ENCODE measurements at places on chromosomes 16 and 17.
A peak's percentile ranks its signal among the peaks of the same experiment; 100 is the strongest.

GRCh38 chr17:57317079-57317478, 60.8 kb downstream of the MSI2 start:
- no peak for DNase-seq

DNA sequence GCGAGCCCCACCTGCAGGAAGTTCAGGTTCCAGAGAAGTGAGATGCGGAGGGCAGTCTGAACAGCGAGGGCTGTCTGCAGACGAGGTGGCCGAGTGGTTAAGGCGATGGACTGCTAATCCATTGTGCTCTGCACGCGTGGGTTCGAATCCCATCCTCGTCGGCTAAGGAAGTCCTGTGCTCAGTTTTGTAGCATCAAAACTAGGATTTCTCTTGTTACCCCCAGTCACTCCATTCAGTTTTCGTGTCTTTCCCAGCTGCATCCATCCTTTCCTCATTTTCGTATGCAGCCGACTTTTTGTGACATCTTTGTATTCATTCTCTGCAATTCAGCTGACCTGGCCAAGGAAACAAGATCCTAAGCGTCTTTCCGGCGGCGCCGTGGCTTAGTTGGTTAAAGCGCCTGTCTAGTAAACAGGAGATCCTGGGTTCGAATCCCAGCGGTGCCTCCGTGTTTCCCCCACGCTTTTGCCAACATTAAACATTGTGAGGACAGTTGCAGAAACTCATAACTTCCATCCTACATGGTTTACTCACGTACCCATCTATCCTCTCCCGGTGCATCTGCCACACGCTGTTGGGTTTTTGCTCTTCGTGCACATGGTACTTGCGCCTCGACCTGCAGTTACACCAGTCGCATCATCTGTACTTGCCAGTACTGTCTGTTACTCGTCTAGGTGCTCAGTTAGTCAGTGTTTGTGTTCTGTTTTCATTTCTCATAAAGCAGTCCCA, 3.0 kb downstream of the BORCS6 start:
- peak; percentile 62 for DNase-seq

- DNase-seq = peak; percentile 98
Measured at GRCh38 chr16:48197294-48197693, 41.5 kb upstream of the ABCC12 start.

GRCh38 chr17:31148205-31148604, 53.4 kb downstream of the NF1 start:
- DNase-seq = no peak

- DNase-seq = no peak
Measured at GRCh38 chr17:81171941-81172340, 5.9 kb upstream of the AATK start.

DNA sequence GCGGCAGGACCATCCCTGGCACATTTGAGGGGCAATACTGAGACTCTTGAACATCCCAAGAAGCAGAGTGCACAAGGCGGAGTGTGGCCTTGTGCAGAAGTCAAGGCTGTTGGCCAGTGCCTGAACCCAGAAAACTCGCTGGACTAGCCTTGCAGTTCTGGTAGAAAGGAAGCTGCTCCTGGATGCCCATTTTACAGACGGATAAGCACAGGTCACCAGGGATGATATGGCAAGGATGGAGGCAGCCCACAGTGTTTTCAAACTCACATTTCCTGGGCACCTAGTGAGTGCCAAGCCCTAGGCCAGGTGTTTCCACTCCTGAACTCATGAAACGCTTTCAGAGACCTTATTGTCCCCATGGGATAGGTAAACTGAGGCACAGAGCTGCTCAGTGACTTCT, 1.7 kb upstream of the MAP2K3 start:
- no peak for DNase-seq

GRCh38 chr17:79970576-79971068, 65.0 kb downstream of the TBC1D16 start:
- peak; percentile 81 for DNase-seq

GRCh38 chr16:81070979-81071378, 6.1 kb downstream of the C16orf46 start:
- DNase-seq = no peak

- DNase-seq = no peak
Measured at GRCh38 chr16:15606518-15607220, 36.3 kb downstream of the MARF1 start.

- DNase-seq = no peak
Measured at GRCh38 chr17:38711792-38712571, 6.9 kb downstream of the MLLT6 start.

GRCh38 chr17:75639327-75639726, 6.1 kb downstream of the SMIM5 start:
- DNase-seq = no peak

GRCh38 chr17:77662833-77663232, 295.7 kb upstream of the TNRC6C start:
- no peak for DNase-seq

DNA sequence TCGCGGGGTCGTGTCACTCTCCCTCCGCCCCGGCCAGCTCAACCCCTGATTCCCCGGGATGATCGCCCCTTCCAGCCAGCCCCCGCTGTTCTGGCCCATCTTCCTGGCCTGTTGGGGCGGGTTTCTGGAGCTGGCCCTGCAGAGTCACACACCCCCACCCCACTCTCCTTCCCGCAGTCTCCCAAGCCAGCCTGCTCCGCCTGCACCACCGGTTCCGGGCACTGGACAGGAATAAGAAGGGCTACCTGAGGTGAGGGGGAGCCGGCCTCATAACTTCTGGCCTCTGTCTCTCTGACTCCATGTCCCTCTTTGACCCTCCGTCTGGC, 621 bp downstream of the CHP2 start:
- DNase-seq = no peak

DNA sequence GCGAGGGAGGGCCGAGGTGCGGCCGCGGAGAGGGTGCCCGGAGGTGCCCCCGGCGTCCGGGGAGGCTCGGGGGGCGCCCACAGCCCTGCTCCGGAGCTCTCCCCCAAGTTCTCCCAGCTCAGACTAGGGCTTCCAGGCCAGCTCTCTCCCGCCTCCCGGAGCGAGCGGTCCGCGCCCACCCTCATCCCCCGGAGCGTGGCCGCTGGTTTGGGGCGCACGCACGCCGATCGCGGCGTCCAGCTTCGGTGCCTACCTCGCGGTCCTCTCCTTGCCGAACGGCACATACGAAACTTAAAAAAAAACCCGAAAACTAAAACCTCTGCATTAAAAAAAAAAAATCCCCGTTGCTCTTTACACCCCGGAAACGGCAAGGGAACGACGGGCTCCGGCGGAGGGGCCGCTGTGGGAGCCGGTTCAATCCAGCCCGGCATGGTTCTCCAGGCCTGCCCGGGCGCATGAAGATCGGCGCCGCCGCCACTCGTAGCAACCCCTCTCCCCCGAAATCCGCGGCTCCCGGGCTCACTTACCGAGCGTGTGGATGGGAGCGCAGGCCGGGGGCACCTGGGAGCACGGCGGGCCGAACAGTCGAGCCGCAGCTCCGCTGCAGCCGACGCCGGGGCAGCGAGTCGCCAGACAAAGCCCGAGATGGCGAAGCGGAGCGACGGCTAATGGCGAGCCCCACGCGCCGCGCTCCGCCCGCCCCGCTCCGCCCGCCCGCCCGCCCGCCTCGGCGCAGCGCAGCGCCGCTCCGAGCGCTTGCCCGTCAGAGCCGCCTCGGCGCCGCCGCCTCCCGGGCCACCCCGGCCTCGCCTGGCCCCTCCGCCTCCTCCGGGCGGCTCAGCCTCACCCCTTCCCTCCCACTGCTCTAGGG, 973 bp upstream of the UBTF start:
- no peak for DNase-seq

- peak; percentile 39 for DNase-seq
Measured at GRCh38 chr17:38798614-38799500, 499 bp downstream of the PIP4K2B start.

DNA sequence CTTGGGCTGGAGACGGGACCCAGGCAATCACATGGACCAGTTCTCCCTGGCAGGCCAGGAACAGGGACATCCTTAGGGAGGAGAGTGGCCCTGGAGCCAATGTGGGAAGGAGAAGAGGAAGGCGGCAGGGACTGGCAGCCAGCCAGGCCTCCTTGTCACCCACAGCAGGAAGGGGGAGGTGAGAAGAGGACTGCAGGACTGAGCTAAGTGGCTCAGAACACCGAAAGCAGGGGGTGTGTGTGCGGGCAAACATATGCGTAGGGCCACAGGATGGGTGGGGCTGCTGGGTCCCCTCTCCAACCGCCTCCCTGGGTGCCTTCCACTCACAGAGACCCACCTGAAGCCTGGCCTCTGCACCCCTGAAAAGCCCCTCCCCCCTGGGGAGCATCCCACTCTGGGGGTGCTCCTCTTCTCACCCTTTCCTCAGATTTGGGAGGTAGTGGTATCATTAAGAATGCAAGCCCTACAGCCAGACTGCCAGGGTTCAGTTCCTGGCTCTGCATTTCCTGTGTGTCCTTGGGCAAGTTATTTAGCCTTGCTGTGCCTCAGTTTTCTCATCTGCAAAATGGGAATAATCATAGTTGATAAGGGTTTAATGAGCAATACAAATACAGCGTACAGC, 8.1 kb downstream of the PNMT start:
- no peak for DNase-seq

DNA sequence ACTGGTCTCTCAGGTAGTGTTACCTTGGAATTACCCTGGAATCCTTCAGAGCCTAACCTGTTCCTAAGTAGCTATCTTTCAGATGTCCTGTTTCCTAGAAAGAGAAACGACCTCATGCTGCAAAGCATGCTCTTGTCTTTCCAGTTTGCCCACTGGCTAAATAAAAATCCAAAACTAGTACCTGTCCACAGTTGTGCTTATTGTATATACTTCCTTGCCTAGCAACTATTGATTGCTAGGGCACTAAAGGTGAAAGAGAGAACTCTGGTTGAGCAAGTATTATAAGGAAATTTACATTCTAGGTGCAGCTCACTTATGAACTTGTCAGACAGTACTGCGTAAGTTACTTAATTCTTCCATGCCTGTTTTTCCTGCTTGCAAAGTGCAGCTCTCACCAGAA, 38.5 kb downstream of the LIG3 start:
- DNase-seq = no peak

DNA sequence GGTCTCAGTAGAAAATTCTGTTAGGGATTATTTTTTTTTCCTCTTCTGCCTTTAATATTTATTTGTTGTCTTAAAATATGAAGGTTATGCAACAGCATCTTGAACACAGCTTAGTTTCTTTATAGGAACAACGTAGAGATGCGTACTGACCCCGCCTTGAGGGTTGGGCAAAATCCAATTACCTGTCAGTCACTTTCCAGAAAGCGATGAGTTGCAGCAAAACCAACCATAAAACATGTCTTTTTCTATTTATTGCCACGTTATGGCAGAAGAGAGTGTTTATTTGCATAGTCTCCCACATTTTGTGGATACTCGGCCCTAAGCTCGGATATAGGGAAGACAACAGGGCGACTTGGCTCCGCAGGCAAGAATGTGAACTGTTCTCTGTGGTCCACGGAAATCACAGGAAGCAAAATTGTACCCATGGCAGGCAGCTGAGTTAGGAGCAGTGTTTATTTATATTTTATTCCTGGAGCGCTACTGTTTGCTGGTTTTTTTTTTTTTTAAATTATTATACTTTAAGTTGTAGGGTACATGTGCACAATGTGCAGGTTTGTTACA, 44.3 kb upstream of the CACNG5 start:
- no peak for DNase-seq

- no peak for DNase-seq
Measured at GRCh38 chr17:37107406-37108083, 158.8 kb downstream of the AATF start.

DNA sequence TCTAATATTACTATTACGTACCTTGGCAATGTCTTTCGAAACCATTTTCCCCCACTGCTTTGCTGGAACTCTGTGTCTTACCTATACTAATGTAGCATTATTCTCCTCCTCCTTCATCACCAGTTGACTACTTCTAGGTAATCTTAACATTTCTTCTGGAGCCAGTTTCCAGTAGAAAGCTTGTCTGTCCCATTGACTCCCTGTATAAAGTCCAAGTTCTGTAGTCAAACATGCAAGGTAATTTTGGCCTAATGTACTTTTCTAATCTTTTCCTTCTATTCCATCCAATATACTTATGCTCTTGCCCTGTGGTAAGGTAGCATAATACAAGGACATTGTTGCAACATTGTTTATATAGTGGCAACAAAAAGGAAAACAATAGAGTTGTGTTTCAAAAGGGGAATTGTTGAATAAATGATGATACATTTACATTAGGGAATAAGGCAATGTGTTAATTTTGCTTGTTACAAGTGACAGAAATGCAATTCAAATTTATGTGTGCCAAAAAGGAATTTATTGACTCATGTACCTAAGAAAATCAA, 27.9 kb downstream of the OMG start:
- DNase-seq = no peak

GRCh38 chr17:80132906-80133625, 13.9 kb downstream of the EIF4A3 start:
- no peak for DNase-seq

DNA sequence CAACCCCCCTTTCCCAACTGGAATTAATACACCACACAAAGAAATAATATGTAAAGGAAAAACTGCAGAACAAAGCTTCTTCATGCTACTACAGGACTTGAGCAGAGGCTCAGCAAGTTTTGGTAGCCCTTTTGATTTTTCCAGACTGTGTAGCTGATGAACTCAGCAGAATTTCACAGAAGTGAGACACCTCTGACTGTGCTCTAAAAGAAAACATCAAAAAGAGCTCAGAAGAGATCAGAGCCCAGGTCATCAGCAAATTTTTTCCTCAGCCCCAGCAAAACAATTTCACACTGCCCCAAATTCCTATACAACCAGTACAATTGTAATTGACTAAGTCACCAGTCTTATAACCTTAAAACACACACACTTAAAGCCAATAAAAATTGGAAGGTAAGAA, 38.0 kb downstream of the TTC19 start:
- no peak for DNase-seq

GRCh38 chr16:13165024-13165423, 263.6 kb downstream of the SHISA9 start:
- DNase-seq = no peak

DNA sequence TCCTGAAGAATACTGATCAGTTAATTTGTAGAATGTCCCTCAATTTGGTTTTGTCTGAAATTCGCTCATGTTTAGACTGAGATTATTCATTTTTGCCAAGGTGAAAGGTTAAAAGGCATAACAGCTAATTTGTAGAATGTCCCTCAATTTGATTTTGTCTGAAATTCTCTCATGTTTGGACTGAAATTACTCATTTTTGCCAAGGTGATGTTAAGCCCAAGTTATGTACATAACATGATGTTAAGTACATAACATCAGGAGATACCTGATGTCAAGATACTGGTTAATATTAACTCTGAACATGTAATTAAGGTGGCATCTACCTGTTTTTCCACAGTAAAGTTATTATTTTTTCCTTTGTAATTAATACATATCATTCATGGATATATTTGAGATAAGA, 243.4 kb upstream of the PMFBP1 start:
- DNase-seq = no peak

DNA sequence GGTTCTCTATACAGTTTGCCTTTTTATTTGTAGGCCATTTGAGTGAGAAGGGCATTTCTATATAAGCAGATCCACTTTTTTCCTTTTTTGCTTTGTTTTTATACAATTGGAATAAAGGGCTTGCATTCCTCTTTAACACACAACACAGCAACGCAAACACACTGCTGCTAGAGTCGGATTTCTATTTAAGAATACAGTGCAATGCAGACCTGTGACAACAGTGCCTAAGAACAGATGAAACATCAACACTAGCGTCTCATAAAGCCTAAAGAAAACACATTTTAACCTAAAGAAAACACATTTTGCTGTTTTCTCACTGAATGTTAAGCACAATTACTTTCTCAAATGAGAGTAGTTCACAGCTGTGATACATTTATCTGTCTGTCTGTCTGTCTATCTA, 1141.1 kb downstream of the CDH11 start:
- DNase-seq = no peak

Data from AML-193 (cell line).